ENCODE measurements at places on chromosomes 7 and 10. TPM values are rescaled to one million over a fixed set of nuclear protein-coding genes. Genes with fewer than 3 reads are reported as not detected.

The TBXAS1 gene
- 5.7 TPM for total RNA-seq

- peaks cover 15% of the 10 kb centered on the region for H3K4me1 ChIP-seq
- peaks cover 40% of the 10 kb centered on the region for H3K27me3 ChIP-seq
- no peak overlapping the region for H3K4me3 ChIP-seq
- no peak overlapping the region for H3K27ac ChIP-seq
These were observed 301.3 kb upstream of the NFE2L3 start for GRCh38 chr7:25850735-25851134.

DNA sequence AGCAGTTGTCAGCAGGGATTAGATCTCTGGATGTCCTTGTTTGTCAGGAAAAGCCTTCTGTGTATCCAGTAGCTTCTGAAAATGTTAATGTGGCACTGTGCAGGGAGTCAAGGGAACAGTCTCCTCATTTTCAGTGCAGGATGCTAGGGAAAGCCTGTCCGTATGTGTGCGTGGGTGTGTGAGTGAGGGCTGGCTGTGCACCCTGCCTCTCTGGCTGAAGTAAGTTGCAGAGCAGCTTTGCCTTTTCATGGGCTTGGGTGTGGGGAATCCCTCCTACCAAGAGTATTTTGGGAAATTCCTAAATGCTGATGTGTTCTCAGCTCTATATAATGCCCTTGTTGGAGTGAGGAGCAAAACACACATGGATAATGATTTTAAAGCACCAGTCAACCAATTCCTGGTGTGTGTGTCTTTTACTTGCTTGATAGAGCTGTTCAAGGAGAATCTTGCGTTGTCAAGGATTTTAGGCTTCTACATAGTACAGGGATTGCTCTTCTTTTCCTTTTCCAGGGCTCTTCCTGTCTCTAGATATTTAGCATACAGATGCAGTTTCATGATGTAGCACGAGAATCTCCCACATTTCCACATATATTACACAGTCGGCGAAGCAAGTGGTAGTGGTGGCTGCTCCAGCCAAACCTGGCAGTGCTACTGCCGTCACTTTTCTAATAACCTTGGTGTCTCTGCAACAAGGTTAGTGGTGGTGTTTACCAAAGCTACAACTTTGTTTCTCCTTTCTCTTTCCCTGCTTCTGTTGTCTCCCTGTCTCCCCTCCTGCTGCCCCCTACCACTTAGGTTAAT is 92.8 kb downstream of the MCU start:
- no peaks in the 10 kb centered on the region for H3K36me3 ChIP-seq
- peak; percentile 83 for DNase-seq
- peaks cover 34% of the 10 kb centered on the region for H3K4me1 ChIP-seq
- no peak overlapping the region for H3K4me3 ChIP-seq

DNA sequence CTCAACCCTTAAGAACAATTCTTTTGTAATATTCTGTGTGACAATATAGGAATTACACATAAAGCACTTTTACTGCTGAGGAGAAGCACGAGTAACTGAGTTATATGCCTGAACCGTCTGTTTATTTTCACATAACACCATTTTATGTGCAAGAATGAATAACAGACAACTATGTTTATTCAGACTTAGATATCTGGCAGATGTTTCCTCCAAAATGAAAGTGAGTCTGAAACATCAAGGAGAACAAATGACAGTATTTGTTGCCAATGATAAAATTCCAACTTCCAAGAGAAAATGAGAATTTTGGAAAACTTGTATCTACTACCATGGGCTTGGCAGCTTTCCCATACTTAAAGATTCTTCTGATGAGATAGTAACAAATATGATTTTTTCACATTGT is 51.4 kb downstream of the DNMBP start:
- H3K4me1 ChIP-seq, result no peaks in the 10 kb centered on the region
- H3K27ac ChIP-seq, result no peak overlapping the region
- DNase-seq, result no peak
- no peaks in the 10 kb centered on the region for H3K27me3 ChIP-seq
- H3K4me3 ChIP-seq, result no peak overlapping the region

GRCh38 chr10:20809631-20810030 is 87.5 kb downstream of the NEBL start:
- DNase-seq, result no peak
- H3K4me3 ChIP-seq, result no peak overlapping the region
- H3K36me3 ChIP-seq, result peaks cover 78% of the 10 kb centered on the region
- no peaks in the 10 kb centered on the region for H3K27me3 ChIP-seq

DNA sequence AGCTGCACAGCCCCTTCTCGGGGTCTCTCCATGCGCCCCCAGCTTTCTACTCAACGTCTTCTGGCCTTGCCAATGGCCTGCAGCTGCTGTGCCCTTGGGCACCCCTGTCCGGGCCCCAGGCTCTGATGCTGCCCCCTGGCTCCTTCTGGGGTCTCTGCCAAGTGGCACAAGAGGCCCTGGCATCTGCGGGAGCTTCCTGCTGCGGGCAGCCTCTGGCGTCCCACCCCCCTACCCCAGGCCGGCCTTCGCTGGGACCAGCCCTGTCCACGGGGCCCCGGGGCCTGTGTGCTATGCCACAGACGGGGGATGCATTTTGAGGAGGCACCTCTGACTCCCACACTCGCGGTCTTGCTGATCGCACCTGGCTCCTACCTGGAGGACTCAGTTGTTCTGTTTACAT is 2.3 kb downstream of the VENTX start:
- no peak overlapping the region for H3K27ac ChIP-seq
- no peaks in the 10 kb centered on the region for H3K36me3 ChIP-seq
- peaks cover 20% of the 10 kb centered on the region for H3K4me1 ChIP-seq
- H3K4me3 ChIP-seq, result no peak overlapping the region
- no peak for DNase-seq

GRCh38 chr7:155858521-155859061 is 46.3 kb upstream of the SHH start:
- no peak overlapping the region for H3K4me3 ChIP-seq
- H3K36me3 ChIP-seq, result no peaks in the 10 kb centered on the region
- no peaks in the 10 kb centered on the region for H3K4me1 ChIP-seq
- no peak for DNase-seq
- H3K27me3 ChIP-seq, result no peaks in the 10 kb centered on the region

GRCh38 chr7:101021703-101022102 is 1.8 kb downstream of the MUC17 start:
- H3K27me3 ChIP-seq, result no peaks in the 10 kb centered on the region
- H3K4me1 ChIP-seq, result peaks cover 4% of the 10 kb centered on the region
- H3K36me3 ChIP-seq, result no peaks in the 10 kb centered on the region
- H3K27ac ChIP-seq, result no peak overlapping the region
- no peak overlapping the region for H3K4me3 ChIP-seq

DNA sequence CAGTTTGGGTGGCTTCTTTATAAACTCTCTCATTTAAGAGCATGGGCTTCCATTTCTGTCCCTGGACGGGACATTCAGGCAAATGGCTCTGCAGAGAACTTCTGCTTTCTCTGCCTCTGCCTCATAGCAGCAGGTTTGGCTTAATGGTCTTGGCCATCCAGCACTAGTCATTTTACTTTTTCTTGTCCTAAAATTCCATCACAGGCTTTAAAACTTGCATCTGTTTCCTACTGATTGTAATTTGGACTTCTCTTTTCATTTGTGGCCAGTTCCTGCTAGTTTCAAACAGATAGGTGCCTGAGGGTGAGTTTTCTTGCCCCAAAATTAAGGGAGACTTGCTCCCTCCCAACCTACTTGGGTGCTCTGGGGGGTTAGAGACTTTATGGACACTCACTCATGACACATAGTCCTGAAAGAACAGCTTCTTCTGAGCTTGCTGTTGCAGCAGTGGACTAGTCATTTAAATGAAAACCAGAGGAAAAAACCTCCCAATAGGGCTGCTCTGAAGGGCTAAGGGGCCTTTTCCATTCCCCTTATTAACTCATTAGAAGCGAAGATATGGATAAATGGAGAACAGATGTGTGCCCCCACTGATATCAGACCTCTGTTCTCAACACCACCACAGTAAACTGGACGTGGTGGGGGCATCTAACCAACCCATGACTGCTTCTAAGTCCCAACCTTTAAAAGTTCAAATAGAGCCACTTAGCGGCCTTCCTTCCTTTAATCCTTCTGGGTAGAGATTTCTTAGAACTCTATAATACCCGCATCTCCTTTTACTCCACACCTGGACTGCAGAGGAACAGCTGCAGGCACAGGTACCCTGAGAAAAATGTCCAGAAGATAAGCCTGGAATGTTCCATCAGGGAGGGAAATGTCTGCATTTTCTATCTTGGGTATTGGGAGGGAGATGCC is 38.8 kb downstream of the SVOPL start:
- H3K4me1 ChIP-seq, result no peaks in the 10 kb centered on the region
- H3K36me3 ChIP-seq, result no peaks in the 10 kb centered on the region
- H3K4me3 ChIP-seq, result no peak overlapping the region
- no peaks in the 10 kb centered on the region for H3K27me3 ChIP-seq
- DNase-seq, result no peak
- no peak overlapping the region for H3K27ac ChIP-seq

DNA sequence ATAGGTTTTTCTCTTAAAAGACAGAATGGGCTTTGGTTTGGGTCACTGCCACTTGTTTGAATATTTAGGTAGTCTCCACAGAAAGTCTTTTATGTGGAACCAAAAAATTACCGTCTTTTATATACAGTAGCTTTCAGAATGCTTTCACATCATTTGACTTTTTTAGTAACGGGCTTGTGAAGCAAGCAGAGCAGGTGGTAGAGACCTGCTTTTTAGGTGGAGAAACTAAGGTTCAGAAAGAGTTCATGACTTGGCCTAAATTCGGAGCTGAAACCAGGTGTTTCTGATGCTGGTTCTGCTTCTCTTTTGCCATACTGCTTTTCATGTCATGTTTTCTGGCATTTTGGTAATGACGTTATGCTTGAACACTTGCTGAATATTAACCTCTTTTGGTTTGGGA is 36.3 kb downstream of the GARS1 start:
- no peaks in the 10 kb centered on the region for H3K36me3 ChIP-seq
- no peaks in the 10 kb centered on the region for H3K4me1 ChIP-seq
- H3K4me3 ChIP-seq, result no peak overlapping the region
- no peak overlapping the region for H3K27ac ChIP-seq
- DNase-seq, result no peak
- no peaks in the 10 kb centered on the region for H3K27me3 ChIP-seq

The SLC26A5 gene
- total RNA-seq, result not detected

The NPC1L1 gene
- 0.25 TPM for total RNA-seq

GRCh38 chr10:29033311-29033940 is 255.4 kb upstream of the LYZL1 start:
- DNase-seq, result no peak
- no peaks in the 10 kb centered on the region for H3K36me3 ChIP-seq
- no peaks in the 10 kb centered on the region for H3K27me3 ChIP-seq
- no peaks in the 10 kb centered on the region for H3K4me1 ChIP-seq

GRCh38 chr10:63670291-63670898 is 149.2 kb downstream of the REEP3 start:
- peak overlapping the region; percentile 80 for H3K27ac ChIP-seq
- H3K27me3 ChIP-seq, result no peaks in the 10 kb centered on the region
- no peak overlapping the region for H3K4me3 ChIP-seq
- peaks cover 14% of the 10 kb centered on the region for H3K4me1 ChIP-seq
- DNase-seq, result peak; percentile 60
- no peaks in the 10 kb centered on the region for H3K36me3 ChIP-seq

The ACBD7 gene
- total RNA-seq, result not detected

- no peak overlapping the region for H3K27ac ChIP-seq
- no peak overlapping the region for H3K4me3 ChIP-seq
- H3K27me3 ChIP-seq, result no peaks in the 10 kb centered on the region
- peaks cover 7% of the 10 kb centered on the region for H3K4me1 ChIP-seq
- no peak for DNase-seq
These were observed 7.4 kb upstream of the PWWP2B start for GRCh38 chr10:132389433-132390169.

DNA sequence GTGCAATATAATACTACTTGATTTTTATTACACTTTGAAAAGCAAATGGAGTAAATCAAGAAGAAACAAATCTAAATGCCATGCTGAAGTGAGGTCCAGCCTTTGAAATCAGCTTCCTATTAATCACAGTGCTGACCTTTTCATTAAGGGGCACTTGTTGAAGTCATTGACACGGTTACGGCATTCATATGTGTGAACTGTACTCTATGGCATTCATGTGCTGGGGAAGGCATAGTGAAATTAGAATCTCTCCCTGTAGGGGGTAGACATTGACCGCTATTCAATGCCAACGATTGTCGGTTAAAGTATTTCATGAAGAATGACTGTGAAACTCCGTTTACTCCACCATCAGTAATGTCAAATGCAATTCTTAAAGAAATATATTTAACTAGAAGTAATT is 296.1 kb upstream of the SEMA3A start:
- no peaks in the 10 kb centered on the region for H3K27me3 ChIP-seq
- H3K27ac ChIP-seq, result no peak overlapping the region
- no peak for DNase-seq
- H3K4me3 ChIP-seq, result no peak overlapping the region
- no peaks in the 10 kb centered on the region for H3K4me1 ChIP-seq

- H3K36me3 ChIP-seq, result no peaks in the 10 kb centered on the region
- H3K27me3 ChIP-seq, result no peaks in the 10 kb centered on the region
- H3K27ac ChIP-seq, result no peak overlapping the region
These were observed 119.7 kb upstream of the FAM3C start for GRCh38 chr7:121515630-121516401.

- no peak overlapping the region for H3K27ac ChIP-seq
- H3K4me1 ChIP-seq, result no peaks in the 10 kb centered on the region
- no peak for DNase-seq
- H3K36me3 ChIP-seq, result no peaks in the 10 kb centered on the region
These were observed 165.6 kb upstream of the KMT2E start for GRCh38 chr7:104848138-104848990.

- H3K27me3 ChIP-seq, result no peaks in the 10 kb centered on the region
- H3K27ac ChIP-seq, result no peak overlapping the region
- no peaks in the 10 kb centered on the region for H3K36me3 ChIP-seq
- no peaks in the 10 kb centered on the region for H3K4me1 ChIP-seq
- DNase-seq, result no peak
These were observed 96.0 kb downstream of the NRCAM start for GRCh38 chr7:108360058-108360800.

The GBX1 gene
- total RNA-seq, result 0.50 TPM

DNA sequence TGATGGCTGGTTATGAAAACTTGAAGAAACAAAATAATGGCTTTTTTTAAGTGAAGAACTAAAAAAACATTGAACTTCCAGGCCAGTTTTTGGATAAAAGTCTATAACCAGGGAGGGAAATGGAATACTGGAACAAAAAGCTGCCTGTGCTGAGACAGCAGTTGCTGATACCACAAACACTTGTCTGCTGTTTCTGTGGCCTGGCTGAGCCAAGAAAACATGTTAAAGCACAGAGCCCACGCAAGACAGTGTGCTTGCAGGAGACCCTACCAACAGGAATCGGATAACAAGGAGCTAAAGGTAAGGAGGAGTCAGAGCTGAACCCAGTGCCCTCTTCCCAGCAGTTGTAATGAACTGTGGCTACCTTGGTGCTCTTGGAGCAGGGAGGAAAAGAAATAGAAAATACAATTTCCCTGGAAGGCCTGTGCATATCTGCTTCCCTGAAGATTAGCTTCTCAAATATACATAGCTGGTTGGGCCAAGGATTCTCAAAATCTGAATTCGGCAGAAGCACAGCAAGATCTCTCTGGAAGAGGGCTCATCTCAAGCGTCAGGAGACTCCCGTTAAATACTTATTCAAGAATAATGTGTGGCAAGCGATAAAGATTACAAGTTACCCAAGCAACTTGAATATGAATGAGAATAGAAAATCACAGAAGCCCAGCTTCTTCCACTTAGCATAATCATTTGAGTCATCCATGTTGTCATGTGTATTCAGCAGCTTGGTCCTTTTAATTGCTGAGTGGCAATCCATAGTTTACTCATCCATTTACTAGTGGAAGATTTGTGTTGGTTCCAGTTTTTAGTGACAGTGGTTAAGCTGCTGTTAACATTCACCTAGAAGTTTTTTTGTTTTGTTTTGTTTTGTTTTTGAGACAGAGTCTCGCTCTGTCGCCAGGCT is 87.6 kb downstream of the NOD1 start:
- no peaks in the 10 kb centered on the region for H3K36me3 ChIP-seq
- no peak for DNase-seq
- H3K4me3 ChIP-seq, result no peak overlapping the region
- no peaks in the 10 kb centered on the region for H3K27me3 ChIP-seq

The ALOX5 gene
- 1.8 TPM for total RNA-seq

The SLC18A3 gene
- total RNA-seq, result not detected
